Astrocyte (in vitro differentiated cells and primary cell): ENCODE measurements at places on chromosomes 11 and 22. TPM values are rescaled to one million over a fixed set of nuclear protein-coding genes. Genes with fewer than 3 reads are reported as not detected.

DNA sequence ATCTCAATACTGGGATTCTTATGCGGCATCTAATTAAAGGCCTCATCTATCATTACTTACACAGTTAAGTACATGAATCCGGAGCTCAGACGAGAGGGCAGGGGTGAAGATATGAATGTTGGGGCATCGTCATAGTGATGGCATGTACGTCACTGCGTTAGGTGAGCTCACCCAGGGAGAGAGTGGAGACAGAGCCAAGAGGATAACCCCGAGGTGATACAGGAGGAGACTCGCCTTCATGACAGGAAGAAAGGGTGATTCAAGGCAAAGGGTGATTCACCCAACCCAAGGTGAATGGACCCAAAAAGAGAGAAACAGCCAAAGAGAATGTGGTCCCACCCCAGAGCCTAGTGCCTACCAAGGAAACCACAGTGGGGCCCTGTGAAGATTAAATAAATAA lies 132.9 kb upstream of the BLID start:
- no peaks in the 10 kb centered on the region for H3K36me3 ChIP-seq
- H3K4me1 ChIP-seq, result no peaks in the 10 kb centered on the region
- no peak overlapping the region for H3K27ac ChIP-seq
- peak; percentile 59 for DNase-seq

GRCh38 chr11:14522801-14523200 lies 2.6 kb upstream of the PSMA1 start:
- no peak overlapping the region for H3K4me3 ChIP-seq
- peaks cover 4% of the 10 kb centered on the region for H3K36me3 ChIP-seq
- H3K4me1 ChIP-seq, result peaks cover 5% of the 10 kb centered on the region
- no peak for DNase-seq

DNA sequence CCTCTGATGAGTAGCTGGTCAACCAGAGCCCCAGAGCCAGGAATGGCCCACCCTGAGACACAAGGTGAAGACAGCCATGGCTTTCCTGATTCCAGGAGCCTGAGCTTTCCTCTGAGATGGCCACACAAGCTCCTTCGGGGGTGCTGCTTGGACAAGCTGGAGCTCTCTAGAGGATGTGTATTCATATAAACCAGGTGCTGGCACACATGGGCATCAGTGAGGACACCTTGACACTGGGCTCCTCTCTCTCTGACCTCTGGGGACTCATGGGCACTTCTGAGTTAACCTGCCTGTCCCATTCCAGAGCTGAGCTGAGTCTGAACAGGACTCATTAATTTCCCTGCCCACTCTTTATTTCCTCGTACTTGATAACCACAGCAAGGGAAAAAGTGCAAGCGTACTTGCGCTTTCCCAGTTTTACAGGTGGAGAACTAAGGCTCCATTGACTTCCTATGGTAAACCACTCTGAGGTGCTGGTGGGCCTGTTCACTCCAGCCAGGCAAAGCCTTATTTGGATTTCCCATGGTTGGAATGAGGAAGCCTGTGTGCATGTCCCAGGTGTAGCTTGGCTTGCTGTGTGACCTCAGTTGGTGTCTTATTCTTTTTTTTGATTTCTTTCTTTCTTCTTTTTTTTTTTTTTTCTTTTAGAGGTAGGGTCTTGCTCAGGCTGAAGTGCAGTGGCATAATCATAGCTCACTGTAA lies 25.4 kb downstream of the INSC start:
- no peaks in the 10 kb centered on the region for H3K36me3 ChIP-seq
- no peaks in the 10 kb centered on the region for H3K27me3 ChIP-seq
- no peak for DNase-seq
- H3K4me1 ChIP-seq, result no peaks in the 10 kb centered on the region

- peaks cover 24% of the 10 kb centered on the region for H3K36me3 ChIP-seq
- H3K27ac ChIP-seq, result no peak overlapping the region
- H3K27me3 ChIP-seq, result no peaks in the 10 kb centered on the region
- no peak for DNase-seq
- no peaks in the 10 kb centered on the region for H3K4me1 ChIP-seq
- no peak overlapping the region for H3K4me3 ChIP-seq
Observed at GRCh38 chr22:31477329-31477728, 12.3 kb downstream of the EIF4ENIF1 start.

GRCh38 chr11:14546672-14547071 lies 26.5 kb upstream of the PSMA1 start:
- H3K27ac ChIP-seq, result no peak overlapping the region
- no peak overlapping the region for H3K4me3 ChIP-seq
- no peaks in the 10 kb centered on the region for H3K36me3 ChIP-seq
- DNase-seq, result no peak
- H3K27me3 ChIP-seq, result peaks cover 3% of the 10 kb centered on the region

DNA sequence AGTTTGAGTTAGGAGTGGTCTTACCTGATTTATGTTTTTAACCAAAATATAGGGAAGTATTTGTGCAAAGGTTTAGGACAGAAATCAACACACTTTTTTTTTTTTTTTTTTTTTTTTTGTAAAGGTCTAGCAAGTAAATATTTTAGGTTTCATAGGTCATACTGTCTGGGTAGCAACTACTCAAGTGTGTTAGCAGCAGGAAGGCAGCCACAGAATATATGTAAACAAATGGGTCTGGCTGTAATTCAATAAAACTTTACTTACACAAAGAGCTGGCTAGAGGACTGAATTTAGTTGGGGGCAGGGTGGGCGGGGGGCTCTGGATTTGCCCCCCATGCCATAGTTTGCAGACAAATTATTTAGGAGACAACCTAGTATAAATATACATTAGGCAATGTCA lies 510.4 kb downstream of the NELL1 start:
- H3K27ac ChIP-seq, result no peak overlapping the region
- H3K36me3 ChIP-seq, result no peaks in the 10 kb centered on the region
- no peak overlapping the region for H3K4me3 ChIP-seq
- H3K27me3 ChIP-seq, result no peaks in the 10 kb centered on the region

DNA sequence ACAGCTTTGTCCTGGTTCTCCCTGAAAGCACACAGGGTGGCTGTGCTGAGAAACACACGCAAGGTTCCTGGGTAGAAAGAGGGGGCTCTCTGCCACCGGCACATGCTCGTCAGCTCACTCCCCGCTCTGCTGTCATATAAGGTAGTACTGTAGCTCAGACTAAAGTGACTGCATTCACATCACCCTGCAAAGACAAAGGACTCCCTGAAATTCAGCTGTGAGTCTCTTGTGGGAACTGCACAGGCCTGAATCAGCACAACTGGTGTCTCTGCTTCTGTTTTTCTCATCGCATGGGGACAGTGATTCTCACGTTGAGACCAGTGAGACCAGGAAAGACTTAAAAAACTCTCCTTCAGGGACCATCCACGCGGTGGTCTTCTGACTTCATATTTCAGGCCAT lies 124.1 kb upstream of the BID start:
- H3K36me3 ChIP-seq, result peaks cover 14% of the 10 kb centered on the region
- no peak for DNase-seq
- H3K27me3 ChIP-seq, result no peaks in the 10 kb centered on the region
- no peaks in the 10 kb centered on the region for H3K4me1 ChIP-seq
- H3K27ac ChIP-seq, result no peak overlapping the region

DNA sequence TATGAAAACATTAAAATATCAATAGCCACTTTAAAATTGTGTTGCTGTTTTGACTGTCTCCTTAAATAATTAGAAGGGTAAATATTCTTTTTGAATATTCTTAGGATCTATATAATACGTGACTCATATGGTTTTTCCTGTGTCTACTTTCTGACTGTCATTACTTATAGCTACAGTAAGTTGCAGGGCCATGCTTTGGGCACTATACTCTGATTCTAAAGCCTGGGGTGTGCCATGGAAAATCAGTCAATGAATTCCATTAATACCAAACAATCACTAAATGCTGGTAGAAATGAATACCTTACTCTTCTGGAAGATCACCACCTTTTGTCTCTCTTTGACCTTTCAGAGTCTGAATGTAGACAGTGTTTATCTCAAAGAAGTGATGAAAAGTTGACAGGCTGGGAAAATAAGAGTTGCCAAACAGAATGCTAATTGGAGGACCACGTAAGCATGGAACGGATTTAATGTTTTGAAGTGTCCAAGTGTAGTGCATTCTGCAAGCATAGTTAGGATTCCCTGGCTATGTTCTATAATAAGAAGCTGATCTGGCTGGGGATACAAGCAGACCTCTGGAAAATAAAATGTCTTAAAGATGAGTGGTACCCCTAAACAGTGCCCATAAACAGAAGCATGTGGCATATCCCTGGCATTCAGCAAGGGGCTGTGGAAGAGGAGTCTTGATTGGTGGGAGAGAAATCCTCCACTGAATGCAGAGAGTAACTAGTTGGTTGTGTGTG lies 16.8 kb downstream of the LUZP2 start:
- H3K4me1 ChIP-seq, result no peaks in the 10 kb centered on the region
- DNase-seq, result no peak
- no peaks in the 10 kb centered on the region for H3K36me3 ChIP-seq
- H3K27me3 ChIP-seq, result no peaks in the 10 kb centered on the region

Gene PCF11
- 35.9 and 40.7 TPM in 2 replicates for total RNA-seq

Gene GAS2L1
- 24.3 and 26.0 TPM in 2 replicates for total RNA-seq

Gene UBQLNL
- 0.27 TPM in 1 of 2 replicates, not detected in the other for total RNA-seq

Gene SLC43A3
- total RNA-seq, result 13.3 and 16.4 TPM in 2 replicates

Gene APOBEC3F
- 10.4 and 11.0 TPM in 2 replicates for total RNA-seq

Gene PNPLA5
- not detected in 2 replicates for total RNA-seq
